ENCODE measurements at places on chromosomes 6 and 20.

GRCh38 chr20:20955892-20956291 is 150.3 kb downstream of the LINC00237 start:
- no peak for DNase-seq

DNA sequence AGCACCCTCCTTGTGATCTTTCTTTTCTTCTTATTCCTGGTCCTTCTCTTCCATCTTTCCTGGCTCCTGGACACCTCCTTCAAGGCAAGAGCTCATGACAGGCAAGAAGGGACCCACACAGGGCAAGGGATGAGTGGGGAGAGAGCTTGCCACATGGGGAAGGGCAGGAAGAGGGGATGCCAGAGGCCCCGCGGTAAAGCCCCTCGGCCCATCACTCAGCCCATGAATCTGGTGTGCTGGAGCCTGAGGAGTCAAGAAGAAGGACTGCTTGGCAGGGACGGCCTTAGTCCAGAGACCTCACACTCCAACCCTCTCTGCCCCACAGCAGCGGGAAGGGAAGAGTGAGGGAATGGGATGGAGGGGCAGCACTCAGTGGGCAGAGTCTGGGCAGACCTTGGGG is 52.3 kb upstream of the SAYSD1 start:
- DNase-seq, result no peak

DNA sequence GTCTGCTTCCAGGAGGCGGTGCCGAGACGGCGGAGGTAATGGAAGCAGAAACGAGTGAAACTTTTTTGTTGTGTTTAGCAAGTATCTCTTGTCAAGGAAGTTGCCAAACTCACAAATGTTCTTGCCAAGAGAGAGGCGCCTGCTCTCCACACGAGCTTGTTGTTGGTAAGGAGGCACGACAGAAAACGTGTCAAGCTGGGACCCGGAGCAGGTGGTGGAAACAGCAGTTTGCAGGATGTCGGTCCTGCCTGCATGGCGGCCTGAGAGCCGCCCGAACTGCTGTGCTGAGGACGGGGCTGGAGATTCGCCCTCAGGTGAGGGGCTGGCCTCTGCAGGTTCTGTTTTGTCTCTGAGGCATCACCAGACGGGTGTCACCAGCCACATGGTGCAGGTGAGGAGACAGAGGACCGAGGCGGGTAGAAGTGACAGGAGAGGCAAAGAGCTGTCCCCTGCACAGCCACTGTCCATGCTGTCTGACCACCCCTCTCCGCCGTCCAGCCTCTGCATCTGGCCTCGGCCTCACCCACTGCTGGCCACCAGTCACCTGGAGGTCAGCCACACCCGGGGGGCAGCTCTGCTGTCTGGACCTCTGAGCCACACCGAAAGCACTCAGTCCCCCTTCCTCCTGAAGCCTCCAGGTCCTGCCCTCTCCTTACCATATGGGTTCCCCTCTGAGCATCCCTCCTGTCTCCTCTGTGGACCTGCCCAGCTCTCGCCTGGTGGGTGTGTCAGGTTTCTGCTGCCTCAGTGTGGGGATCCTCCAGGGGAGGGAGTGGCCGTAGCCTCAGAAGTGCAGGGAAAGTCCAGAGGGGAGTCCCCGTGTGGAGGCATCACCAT is 261.5 kb downstream of the TAF4 start:
- no peak for DNase-seq

DNA sequence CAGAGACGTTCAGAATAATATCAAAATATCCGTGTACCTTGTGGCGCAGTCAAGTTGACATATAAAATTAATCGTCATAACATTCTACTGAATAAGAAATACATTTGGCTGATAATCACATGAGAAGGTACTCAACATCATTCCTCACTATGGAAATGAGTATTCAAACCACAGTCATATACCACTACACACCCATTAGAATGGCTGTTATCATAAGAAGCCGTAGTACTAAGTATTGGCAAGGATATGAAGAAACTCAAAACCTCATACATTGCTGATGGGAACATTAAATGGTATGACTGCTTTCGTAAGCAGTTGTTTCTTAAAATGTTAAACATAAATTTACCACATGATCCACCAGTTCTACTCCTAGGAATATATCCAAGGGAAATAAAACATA is 244.7 kb downstream of the CDKAL1 start:
- DNase-seq, result no peak

GRCh38 chr20:57056651-57057050 is 209.8 kb downstream of the BMP7 start:
- DNase-seq, result no peak

GRCh38 chr6:168088161-168089053 is 9.4 kb upstream of the FRMD1 start:
- no peak for DNase-seq

GRCh38 chr20:58073945-58074856 is 154.3 kb downstream of the ANKRD60 start:
- no peak for DNase-seq

- no peak for DNase-seq
Measured at GRCh38 chr6:115441651-115442050, 619.0 kb downstream of the FRK start.

DNA sequence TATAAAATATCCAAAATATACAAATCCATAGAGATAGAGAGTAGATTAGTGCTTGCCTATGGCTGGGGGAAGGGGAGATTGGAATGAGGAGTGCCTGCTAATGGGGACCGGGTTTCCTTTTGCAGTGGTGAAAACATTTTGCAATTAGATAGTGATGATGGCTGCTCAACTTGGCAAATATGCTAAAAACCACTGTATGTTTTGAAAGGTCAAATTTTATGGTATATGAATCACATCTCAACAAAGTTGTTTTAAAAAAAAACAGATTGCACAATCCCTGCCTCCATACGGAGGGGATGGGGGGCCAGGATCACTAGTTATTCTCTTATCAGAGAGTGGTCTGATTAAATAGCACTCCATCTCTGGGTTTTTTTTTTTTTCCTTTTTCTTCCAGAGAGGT is 76.9 kb upstream of the RIPOR2 start:
- no peak for DNase-seq

- DNase-seq, result no peak
Measured at GRCh38 chr6:111681860-111682259, 76.2 kb upstream of the TRAF3IP2 start.

- DNase-seq, result no peak
Measured at GRCh38 chr6:153484056-153484455, 353.0 kb upstream of the RGS17 start.

- no peak for DNase-seq
Measured at GRCh38 chr6:6331393-6331792, 10.9 kb upstream of the F13A1 start.

DNA sequence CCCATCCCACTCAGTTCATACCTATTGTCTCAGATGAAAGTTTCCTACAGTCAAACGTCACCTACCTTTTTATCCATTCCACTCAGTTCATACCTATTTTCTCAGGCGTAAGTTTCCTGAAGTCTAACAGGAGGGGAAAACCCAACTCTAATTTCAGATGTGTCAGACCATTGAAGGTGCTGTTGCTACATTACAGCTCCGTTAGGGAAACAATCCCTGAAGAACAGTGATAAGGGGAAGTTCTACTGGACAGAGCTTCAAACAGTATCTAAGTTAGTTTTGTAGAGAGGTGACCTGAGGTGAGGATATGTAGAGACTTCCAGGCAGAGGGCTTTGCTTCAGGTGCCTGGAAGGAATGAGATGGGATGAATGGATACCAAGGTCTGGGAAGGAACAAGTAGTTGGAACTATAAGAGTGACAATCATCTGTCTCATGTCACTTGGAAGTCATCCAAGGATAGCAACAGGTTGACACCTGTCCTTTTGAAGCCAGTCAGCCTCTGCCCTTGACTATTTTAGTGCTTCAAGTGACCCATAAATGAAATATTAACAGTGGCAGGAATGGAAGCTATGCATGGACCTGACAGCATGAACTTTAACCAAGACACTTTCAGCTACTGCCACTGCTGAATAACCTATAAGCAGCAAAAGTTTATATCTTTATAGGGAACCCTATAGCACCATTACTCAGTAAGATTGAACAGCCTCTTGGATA is 191.6 kb upstream of the MOCS1 start:
- DNase-seq, result no peak

DNA sequence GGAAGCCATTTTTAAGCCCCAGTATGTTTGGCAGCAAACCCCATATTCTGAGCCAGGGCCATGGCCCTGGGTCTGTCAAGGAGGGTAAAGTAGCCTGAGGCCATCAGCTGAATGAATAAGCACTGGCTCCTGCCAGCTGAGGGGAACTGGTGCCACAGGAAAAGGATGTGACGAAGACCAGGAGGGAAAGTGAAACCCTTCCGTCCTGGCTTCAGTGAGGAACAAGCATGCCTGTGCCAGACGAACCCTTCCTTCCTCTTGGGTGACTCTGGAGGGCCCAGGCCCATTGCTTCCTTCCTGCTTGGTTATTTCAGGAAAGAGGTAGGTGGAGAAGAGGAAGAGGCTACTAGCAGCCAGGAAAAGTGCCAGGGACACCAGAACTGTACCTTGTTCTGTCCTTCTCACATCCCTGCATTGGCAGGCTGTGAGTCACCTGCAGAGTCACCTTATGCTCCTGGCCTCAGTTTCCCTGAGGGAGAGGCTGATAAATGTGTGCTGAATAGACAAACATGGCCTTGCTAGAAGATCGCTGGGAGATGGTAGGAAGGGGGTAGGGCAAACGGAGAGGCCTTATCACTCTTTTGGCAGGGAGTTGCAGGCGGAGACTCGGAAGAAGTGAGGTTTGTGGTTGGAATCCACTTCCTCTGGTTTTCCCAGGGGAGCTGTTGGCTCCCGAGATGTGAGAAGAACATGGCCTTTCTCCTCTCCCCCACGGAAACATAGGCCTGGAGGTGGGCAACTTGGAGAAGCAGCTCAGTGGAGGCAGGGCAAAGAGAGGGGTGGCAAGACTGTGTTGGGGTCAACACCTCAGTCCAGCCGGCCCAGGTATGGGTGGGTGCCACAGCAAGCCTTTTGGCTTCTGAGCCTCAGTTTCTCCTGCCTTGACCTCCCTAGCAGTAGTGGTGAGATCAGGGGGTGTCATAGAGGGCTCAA is 37.4 kb downstream of the COX4I2 start:
- DNase-seq, result no peak

DNA sequence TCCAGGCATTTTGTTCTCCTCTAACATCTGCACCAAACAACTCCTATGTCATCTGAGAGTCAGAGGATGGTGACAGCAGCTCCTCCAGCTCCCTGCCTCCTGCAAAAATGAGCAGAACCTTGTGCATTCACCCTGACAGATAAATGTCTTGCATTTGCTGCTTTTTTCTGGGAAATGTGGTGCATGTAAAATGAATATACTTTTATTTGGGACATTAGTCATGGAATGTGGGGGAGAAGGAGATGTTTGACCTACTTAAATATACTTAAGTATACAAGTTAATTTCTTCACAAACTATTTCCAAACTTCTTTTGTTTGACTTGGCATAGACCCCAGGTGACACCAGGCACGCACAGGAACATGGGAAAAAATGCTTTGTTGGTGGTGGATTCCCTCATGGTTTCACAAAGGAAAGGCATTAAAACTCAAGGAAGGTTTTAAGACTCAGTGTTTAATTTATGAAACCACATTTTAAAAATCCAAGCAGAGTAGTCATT is 181.8 kb upstream of the MCHR2 start:
- no peak for DNase-seq

GRCh38 chr20:9204979-9205378 is 136.1 kb downstream of the PLCB4 start:
- no peak for DNase-seq

DNA sequence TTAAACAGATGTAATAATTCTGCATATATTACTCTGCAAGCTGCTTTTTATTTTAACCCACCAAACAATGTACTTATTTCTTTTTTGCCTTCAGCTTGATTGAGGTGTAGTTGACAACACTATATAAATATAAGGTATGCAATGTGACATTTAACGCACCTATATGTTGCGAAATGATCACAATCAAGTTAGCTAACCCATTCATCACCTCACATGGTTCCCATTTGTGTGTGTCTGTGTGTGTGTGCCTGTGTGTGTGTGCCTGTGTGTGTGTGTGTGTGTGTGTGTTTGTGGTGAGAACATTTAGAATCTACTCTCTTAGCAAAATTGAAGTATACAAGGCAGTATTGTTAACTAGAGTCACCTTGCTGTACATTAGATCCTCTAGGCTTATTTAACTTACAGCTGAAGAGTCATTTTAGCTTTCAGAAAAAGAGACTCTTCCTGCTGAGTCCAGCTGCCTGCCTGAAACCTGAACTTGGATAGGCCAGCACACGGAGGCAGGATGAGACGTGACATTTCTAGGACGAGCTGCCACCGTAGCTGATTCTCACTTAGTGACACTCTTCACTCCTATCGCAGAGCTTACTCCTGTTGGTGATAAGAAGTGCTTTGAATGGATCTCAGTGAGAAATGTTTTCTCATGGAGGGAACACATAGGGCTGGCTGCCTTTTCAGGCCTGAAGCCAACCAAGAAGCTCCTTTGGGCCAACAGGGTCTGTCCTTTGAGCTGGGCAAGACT is 126.5 kb upstream of the RIPOR2 start:
- no peak for DNase-seq

DNA sequence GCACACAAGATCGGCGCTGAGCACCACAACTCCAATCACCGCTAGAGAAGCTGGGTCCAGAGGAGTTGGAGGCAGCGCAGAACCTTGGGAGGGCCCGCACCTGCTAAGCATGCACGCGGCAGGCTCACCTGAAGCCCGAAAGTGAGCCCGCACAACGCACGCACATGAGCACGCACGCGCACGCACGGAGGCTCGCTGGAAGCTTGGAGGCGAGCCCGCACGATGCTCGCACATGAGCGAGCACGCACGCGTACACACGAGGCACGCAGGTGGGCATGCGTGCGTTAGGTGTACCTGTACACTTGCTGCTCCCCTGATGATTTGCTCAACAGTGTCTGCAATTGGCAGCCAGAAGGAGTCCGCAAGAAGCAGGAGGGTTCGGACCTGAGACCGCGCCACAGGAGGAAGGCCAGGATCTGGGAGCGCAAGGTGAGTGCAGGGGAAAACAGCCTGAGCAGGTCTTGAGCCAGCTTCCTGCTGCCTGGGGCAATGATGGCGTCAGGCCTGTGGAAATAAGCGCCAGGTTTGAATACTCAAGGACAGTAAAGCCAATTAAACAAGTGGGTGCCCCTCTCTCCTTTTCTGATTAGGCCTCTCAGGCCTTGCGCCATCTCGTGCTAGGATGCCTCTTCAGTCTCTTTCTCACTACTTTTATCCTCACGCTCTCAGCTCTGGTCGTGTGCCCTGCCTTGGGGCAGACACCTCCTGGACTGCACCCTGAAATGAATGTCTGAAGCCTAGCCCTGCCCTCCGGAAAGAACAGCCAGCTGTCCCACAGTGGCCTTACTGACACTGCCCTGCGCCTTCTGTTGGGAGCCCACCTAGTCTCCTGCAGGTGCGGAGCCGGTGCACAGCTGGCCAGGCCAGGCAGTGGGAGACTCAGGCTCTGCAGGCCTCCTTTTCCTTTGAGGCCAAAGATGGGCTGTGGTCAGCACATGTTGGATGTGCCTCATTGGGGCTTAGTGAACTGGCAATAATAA is 340.4 kb downstream of the CDC5L start:
- DNase-seq, result no peak

DNA sequence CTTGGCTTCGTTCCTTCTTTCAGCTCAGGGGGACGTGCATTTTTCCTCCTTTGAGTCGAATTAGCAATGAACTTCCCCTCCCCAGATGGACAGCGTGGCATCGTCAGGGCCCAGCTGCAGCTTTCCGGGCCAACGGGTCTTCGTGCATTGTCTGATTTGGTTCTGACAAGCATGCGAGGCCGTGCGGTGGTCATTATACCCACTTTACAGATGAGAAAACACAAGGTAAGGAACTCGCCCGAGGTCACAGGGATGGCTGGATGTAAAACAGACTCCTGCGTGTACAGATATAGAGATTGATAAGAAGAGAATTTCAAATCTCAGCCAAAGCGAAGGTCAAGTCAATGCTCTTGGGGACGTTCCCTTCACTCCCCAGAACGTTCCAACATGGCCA is 187.6 kb upstream of the SULF2 start:
- no peak for DNase-seq
